ENCODE measurements at places on chromosomes 12 and 14. TPM values are rescaled to one million over a fixed set of nuclear protein-coding genes. Genes with fewer than 3 reads are reported as not detected.

DNA sequence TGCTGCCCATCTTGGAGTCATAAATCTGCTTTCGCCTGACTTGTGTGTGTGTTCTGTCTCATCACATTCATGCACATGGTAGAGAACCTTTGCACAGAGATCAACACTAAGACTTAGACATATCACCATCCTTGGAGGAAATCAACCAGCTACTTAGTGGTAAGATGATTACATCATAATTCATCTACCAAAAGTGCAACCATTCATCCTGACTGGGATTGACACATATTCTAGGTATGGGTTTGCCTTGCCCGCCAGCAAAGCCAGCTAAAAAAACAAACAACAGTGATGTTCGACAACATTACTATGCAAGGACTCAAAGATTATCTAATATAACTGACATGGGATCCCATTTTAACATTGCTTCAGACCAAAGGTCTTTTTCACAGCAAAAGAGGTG is 228.7 kb downstream of the NUAK1 start:
- no peak for ATAC-seq

DNA sequence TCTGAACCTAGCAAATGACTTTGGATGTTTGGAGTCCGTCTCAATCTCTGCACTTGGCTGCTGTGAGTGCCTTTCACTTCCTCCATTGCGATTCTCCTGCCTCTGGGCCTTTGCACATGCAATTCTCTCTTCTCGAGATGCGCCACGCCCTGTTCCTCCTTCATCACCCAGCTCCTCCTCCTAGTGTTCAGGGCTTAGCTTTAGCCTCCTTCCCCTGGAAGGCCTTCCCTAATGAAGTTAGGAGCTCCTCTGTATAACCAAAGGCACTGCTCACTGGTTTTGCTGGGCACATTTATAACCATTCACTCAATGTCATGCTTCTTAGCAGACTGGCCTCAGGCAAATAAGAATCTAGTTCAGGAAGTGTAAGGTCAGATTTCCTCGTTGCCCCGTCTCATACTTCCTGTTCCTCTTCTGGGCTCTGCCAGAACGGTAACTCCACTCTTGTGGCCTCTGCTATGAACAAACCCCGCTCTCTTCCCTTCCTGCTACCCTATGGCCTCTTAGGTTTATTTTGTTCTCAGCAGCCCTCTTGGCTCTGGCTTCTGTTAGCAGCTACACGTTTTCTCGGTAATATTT is 171.4 kb downstream of the CRADD start:
- ATAC-seq, result no peak

DNA sequence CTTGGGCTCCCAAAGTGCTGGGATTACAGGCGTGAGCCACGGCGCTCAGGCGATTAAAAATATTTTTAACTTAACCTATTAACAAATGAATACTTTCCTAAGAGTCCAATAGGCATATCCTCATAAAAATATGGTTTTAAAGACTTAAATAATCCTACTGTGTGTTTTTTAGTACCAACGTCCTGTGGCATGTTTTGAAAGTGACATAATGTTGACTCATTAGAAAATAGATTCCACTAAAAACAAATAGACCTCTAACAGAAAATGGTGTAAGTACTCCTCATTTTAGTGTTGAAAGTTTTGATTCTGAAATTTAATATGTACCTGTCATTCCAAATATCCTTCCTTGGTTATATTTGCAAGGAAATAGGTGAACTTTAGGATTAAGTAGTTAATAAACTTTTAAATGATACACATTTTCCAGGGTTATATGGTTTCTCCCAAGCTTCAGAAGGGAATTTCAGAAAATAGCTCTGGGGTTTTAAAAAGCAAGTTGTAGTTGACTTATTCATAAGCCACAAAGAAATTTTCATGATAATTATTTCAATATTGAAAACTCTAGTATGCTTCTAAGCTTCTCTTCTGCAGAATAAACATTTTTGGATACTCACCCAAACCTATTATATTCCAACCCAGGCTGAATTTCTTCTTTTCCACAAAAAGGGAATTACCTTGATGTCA is 12.1 kb upstream of the LUM start:
- no peak for ATAC-seq

DNA sequence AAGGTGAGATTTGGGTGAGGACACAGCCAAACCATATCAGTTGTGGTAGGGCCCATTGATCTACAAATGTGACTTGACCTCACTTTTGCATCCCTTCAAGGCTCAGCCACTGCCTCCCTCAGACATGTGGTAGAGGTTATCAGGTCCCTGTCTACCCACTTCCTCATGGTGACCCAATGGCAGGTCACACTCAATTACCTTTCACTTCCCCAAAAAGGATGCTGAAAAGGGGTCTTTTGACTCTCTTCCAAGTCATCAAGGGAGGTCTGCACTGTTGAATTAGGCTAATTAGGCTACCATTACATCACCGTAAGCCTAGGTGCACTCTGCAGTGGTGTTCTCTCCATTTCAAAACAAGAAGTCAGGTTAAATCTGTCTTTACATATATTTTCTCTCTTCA is 22.6 kb upstream of the DRAM1 start:
- ATAC-seq, result no peak

- ATAC-seq, result no peak
Observed at GRCh38 chr14:63191211-63191610, 13.0 kb upstream of the RHOJ start.

DNA sequence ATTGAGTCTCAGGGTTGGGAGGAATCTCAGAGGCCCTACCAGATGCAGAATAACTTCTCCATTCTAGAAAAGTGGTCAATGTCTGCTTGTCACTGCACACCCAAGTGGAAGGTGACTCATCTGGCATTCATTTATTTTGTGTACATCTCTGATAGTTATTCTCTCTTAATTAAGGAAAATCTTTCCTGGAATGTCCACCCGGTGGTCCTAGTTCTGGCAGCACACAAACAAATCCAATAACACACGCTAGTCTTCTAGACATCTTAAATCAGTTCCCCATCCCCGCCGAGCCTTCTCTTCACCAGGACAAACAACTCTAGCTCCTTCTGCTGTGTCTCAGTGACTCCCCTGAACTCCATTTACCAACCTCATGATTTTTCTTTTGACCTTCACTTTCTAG is 50.0 kb upstream of the SCN8A start:
- ATAC-seq, result no peak

DNA sequence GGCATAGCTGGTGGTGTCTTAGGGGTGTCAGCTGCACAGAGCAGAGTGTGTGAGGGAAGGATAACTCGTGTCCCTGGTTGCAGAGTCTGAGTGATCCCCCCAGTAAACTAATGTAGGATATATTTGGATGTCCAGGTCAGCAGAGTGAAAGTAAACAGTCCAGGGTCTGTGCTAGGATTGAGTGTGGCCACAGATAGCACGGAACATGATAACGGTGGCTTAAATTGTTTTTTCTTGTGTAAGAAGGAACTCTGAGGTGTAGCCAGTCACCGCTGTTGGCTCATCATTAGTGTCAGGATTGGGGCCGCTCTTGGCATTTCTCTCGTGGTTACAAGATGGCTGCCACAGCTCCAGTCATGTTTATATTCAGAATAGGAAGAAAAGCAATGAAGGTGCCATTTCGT is 97.3 kb downstream of the DERA start:
- no peak for ATAC-seq

GRCh38 chr12:12899530-12900380 is 8.4 kb downstream of the GPRC5A start:
- ATAC-seq, result peak; percentile 78

DNA sequence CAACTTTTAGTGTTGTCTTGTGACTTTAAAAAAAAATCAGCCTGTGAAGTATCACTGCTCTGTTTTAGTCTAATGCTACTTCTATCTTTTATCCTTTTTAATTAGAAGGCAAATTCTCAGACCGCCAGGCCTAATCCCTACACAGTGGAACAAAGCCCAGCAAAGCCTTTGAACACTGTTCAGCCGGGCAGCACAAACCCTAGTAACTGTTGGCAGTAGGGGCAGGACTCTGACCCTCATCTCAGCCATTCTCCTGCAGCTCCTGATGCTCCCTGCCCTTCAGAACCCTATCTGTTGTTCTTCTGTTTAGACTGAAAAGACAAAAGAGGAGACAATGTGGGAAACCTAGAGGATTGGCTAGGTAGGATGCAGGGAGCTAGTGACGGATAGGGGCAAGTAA is 78.0 kb upstream of the OTX2 start:
- peak; percentile 47 for ATAC-seq

GRCh38 chr12:47107926-47108325 is 28.2 kb upstream of the AMIGO2 start:
- no peak for ATAC-seq

DNA sequence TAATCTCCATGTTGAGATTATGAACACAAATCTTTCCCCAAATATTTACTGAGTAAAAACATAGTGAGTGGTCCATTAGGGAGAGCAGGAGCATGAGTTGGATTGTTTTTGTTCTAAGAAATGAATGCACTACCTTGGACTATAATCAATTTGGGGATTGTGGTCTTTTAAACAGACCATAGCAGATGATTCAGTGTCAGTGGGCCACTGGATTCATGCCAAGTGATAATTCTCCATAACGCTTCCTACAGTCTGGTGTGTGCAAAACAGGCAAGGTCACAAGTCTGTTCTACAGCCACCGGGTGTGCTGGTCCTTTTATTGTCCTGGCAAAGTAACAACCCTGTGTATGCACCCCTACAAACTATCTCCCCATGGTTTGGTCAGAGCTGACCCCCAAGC is 266.3 kb downstream of the APAF1 start:
- ATAC-seq, result no peak

- no peak for ATAC-seq
Observed at GRCh38 chr14:36513451-36514277, 6.4 kb downstream of the NKX2-1 start.

GRCh38 chr12:12333407-12334366 is 16.4 kb downstream of the MANSC1 start:
- no peak for ATAC-seq

DNA sequence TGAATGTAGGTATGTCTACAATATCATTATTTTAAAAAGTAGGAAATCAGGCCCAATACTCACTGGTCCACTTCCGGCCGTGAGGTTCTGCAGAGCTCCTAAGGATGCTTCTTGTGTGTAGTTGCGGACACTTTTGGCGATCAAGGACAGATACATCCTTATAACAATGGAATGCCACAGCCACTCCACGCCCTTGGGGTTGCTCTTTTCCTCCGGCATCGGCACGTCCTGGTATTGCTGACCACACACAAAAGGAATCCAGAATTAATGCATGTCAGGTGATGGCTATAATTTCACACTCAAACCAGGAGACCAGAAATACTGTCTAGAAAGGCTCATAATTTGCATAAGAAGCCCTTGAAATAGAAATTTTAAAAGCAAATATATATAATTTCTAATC is 65.6 kb upstream of the YARS2 start:
- no peak for ATAC-seq

GRCh38 chr14:61977217-61977616 is 215.0 kb downstream of the SNAPC1 start:
- no peak for ATAC-seq

GRCh38 chr12:104137902-104138796 is at the start of gene NFYB:
Gene NFYB (minus strand): TSS chr12:104138210. CDS start chr12:104135453, 2,757 bp downstream.
- ATAC-seq, result peak; percentile 95

DNA sequence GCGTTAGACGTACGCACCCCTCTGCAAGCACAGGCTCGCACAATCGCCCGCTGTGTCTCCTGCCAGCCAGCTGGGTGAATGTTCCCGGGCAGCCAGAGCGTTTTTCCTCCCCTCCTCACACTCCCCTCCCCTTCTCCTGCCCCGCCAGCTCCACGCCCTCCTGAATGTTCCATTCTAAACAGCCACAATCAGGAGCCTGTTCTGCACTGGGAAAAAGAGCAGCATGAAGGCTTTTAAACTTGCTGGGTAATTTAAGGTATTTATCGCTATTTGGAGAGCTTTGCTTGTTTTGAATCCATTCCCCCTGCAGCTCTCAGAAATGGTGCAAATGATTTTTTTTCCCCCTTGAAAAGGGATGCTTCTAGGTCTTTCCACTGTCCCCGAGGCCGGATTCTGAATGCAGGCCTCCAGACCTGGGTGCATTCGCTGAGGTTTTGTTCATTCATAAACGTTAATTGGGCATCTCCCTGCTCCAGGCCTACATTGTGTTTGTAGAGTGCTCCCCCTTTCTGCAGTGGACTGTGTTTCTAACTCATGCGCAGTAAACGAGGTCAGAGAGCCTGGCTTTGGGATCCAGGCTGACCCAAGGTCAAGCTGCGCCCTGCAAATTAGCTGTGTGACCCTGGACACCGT is 212.5 kb downstream of the CHST11 start:
- peak; percentile 71 for ATAC-seq

GRCh38 chr12:50551866-50552265 is 47.1 kb downstream of the DIP2B start:
- no peak for ATAC-seq

DNA sequence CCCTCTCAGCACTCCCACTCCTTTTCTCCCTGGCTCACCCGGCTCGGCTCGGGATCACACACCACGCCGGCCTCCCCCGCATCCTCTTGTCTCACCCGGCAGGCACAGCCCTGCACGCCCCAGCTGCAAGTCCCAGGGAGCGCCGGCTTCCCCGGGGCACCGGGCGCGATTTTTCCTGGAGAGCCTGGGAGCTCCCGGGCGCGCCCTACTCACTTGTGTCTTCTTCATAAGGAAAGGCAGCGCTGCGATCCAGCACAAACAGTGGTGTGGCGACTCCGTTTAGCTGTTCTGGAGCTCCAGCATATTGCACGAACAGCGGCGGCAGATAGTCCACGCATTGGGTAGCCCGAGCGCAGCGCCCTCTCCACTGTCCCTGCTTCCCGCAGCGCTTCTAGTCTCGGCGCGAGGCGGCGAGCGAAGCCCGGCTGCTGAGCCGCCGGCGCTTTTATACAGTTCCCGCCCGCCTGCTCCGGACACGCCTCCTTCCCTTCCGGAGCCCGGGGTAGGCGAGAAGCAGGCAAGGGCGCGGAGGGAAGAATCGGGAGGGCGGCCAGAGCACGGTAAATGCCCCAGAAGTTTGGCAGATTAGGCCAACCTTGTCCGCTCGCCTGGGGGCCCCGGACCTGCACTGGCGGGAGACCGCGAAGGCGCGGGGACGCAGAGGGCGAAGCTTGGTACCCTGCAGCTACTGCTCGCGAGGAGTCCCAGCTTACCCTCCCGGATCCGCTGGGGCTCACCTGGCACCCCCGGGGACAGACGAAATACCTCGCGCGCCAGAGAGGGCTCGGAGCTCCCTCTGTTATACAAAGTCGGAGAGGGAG is at the start of gene KITLG:
KITLG (minus strand) TSS at position 421 of the 821 bp plus-strand sequence; CDS start at position 228, 193 bp downstream.
- ATAC-seq, result peak; percentile 92

DNA sequence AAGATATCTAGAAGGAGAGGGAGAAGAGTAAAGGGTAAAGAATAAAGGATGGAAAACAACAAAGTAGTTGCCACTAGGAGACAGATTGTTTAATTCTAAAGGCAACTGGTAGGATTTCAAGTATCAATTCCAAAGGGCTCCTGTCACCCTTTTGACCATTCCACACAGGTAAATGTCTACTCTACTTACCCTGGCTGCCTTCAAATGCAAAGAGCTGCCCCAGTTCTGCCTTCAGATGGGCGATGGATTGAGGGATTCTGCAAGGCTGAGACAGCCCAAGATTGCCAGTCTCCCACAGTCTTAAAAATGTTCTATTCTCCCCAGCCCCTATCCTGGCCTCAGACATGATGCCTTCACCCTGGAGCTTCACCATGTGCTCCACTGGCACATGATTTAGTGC is 11.4 kb downstream of the KRT76 start:
- no peak for ATAC-seq

The KCNMB4 gene
- total RNA-seq, result 7.8 TPM

The KRT79 gene
- not detected for total RNA-seq

The MGST1 gene
- 345 TPM for total RNA-seq

The SLCO1B1 gene
- 0.37 TPM for total RNA-seq

The ITGB7 gene
- 0.44 TPM for total RNA-seq

The SLC38A4 gene
- 0.16 TPM for total RNA-seq

The OR4K5 gene
- total RNA-seq, result not detected

The ASIC1 gene
- 8.6 TPM for total RNA-seq

The CCDC91 gene
- 21.6 TPM for total RNA-seq

The CRIP2 gene
- total RNA-seq, result 194 TPM

The ABCC9 gene
- 4.9 TPM for total RNA-seq

The KCNA1 gene
- 0.17 TPM for total RNA-seq

The NXPH4 gene
- total RNA-seq, result 2.3 TPM

Measured in motor neuron (in vitro differentiated cells).